ENCODE measurements at places on chromosomes 6 and 20.
A peak's percentile ranks its signal among the peaks of the same experiment; 100 is the strongest.

- H3K4me1 ChIP-seq, result no peaks in the 10 kb centered on the region
Observed at GRCh38 chr6:35240838-35241801, 18.4 kb upstream of the ZNF76 start.

DNA sequence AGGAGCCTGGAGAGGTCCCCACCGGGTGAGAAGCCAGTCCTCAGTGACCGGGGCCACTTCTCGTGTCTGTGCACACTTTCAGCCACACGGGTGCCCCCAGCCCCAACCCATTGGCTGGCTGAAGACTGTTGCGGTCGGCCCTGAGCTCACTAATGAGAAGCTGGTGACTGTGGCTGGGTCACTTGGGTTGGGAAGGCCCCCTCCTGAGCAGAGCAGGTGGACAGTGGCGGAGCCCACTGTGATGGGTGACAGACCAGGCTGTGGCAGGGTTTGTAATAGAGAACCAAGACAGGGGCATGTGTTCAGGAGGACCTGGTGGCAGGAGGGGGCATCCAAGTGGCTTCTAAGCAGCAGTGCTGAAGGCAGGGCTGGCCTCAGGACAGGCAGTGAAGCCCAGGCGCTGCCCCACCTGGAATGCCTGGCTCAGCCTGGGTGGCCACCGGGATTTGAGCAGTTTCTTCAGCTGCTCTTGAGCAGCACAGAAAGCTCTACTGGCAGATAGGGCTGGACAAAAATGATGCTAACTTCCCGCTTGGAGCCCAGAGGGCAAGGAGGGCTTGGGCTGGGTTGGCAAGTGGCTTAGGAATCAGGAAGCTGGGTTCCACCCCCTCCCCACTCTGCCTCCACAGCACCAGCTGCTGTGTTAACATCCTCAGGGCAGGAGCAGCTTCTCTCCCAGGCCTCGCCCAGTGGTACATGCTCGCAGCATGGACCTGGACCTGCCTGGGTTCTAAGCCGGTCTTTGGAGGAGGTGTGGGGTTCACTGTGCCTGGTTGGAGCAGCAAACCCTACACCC, 256.4 kb downstream of the CDH4 start:
- H3K27me3 ChIP-seq, result no peaks in the 10 kb centered on the region
- H3K27ac ChIP-seq, result no peak overlapping the region
- H3K36me3 ChIP-seq, result no peaks in the 10 kb centered on the region
- peak; percentile 82 for DNase-seq
- H3K4me1 ChIP-seq, result no peaks in the 10 kb centered on the region

GRCh38 chr6:43625393-43625992, 3.6 kb downstream of the GTPBP2 start:
- H3K27me3 ChIP-seq, result no peaks in the 10 kb centered on the region
- peaks cover 14% of the 10 kb centered on the region for H3K4me1 ChIP-seq
- DNase-seq, result no peak
- no peak overlapping the region for H3K27ac ChIP-seq
- H3K36me3 ChIP-seq, result peaks cover 76% of the 10 kb centered on the region
- no peak overlapping the region for H3K4me3 ChIP-seq

DNA sequence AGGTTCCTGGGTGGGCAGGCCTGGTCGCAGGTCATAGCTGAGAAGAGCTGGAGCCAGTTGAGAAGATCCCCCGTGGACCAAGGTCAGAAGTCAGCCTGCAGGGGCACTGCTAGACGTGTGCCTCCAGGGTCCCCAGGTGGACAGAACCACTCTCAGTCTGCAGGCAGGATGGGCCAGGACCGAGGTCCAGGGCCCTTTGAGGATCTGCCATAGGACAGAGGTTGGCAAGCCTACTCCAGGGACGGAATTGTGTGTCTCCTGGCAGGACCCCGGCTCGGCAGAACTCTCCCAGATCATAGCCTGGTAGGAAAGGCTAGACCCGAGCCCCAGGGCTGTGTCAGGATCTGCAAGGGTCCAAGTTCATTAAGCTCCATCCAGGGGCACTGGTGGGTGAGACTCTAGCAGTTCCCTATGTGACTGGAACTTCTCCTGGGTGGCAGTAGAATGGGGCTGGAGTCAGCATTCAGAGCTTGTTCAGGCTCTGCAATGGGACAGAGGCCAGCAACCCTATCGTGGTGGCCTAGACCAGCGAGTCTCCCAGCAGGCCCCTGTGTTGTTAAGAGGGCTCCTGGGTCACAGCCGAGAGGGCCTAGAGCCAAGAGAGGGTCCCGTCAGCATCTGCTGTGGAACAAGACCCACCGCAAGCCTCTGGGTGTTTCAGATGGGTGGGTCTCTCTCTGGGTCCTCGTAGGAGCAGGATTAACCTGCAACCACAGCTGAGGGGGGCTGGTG, 18.2 kb downstream of the TTLL2 start:
- H3K4me1 ChIP-seq, result no peaks in the 10 kb centered on the region
- H3K36me3 ChIP-seq, result no peaks in the 10 kb centered on the region
- H3K27me3 ChIP-seq, result peaks cover 29% of the 10 kb centered on the region
- H3K27ac ChIP-seq, result no peak overlapping the region
- no peak for DNase-seq

DNA sequence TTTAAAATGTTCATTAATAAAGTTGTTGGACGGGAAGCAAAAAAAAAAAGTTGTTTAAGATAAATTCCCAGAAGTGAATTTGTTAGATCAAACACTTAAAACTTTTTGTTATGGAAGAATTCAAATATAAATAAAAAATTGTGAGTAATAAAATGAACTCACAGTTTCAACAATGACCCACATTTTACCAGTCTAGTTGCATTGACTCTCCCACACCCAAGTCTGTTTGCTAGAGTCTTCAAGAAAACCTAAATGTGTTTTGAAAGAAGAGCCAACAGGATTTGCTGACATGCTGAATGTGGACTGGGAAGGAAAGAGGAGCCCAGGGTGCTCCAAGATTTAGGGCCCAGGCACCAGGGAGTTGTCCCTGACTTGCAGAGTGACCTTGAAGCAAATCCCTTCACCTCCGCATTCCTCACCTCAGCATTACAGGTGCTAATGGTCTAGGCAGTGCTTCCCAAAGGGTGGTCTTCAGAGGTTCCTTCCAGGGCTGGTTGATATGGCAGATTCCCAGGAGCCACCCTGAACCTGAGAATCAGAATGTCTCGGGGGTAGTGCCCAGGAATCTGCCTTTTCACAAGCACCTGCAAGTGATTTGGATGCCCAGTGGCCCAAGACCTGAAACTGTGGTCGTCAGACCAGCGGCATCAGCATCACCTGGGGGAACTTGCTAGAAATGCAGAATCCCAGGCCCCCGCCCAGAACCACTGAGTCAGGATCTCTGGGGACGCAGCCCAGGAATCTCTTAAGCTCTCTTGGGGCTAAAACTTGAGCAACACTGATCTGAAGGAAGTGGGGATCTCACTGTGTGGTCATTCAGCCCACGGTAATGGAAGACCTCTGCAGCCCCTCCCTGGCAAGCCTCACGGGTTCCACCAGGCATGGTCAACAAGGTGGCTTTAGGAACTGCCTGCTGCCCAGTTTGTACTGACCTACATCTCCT, 31.1 kb downstream of the POFUT1 start:
- H3K4me3 ChIP-seq, result no peak overlapping the region
- peaks cover 20% of the 10 kb centered on the region for H3K36me3 ChIP-seq
- DNase-seq, result no peak

DNA sequence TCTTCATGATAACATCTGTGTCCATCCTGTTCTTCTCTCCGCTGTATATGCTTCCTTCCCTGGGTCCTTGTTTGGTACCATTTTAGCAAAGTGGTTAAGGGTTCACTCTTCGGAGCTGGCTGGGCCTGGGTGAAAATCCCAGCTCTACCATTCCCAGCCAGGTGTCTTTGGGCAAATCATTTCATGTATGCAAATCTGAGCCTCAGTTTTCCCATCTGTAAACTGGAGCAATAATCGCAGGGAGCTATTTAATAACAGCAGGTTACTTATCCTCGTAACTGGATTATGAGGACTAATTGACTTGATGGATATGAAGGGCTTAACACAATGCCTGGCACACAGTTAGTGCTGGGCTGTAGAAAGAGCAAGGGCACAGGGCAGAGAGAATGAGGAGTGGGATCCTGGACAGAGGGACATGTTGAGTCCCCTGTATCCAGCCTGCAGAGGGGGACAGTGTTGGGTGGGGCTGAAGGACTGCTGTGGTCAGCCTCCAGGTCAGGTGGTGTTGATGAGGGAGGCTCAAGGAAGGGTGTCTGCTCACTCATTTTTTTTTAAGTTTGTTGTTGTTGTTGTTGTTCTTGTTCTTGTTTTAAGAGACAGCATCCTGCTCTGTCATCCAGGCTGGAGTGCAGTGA, 44.3 kb upstream of the FAM83D start:
- H3K27ac ChIP-seq, result no peak overlapping the region
- DNase-seq, result no peak
- no peak overlapping the region for H3K4me3 ChIP-seq
- H3K4me1 ChIP-seq, result no peaks in the 10 kb centered on the region
- H3K36me3 ChIP-seq, result no peaks in the 10 kb centered on the region
- H3K27me3 ChIP-seq, result no peaks in the 10 kb centered on the region

DNA sequence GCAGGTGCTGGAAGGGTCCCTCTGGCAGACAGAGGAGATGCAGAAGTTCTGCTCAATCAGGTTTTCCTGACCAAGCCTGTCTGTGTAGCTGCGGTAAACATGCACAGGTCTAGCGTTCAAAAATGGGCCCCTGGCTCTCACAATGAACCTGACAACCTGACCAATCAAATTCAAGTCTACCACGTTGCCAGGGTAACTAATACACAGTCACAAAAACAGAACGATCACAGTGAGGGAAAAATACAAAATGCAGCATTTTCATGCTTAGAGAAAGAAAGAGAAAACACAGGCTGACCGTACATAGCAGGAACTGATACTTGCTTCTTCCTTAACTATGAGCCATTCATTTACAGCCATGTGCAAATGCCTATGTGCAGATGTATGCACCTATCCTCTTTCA, 353.1 kb upstream of the TSHZ2 start:
- no peak overlapping the region for H3K27ac ChIP-seq
- no peaks in the 10 kb centered on the region for H3K36me3 ChIP-seq
- H3K27me3 ChIP-seq, result no peaks in the 10 kb centered on the region
- H3K4me3 ChIP-seq, result no peak overlapping the region

DNA sequence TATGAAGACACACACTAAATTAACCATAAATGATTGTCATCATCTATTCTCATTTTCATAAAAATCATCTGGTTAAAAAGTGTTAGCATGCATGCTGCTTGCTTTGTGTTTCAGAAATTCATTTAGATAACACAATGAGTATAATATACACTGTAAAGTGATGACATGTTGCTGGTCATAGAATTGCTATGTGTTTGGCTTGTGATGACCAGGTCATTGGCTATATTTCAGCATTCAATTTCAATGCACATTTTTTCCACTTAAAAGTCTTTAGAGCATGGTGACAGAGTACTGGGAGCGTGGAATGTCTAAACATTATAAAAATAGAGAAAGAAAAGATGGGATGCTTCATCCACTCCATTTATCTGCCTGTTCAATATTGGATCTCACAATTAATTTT, 1291.1 kb upstream of the MAP3K7 start:
- H3K4me3 ChIP-seq, result no peak overlapping the region
- no peaks in the 10 kb centered on the region for H3K4me1 ChIP-seq
- no peak for DNase-seq

DNA sequence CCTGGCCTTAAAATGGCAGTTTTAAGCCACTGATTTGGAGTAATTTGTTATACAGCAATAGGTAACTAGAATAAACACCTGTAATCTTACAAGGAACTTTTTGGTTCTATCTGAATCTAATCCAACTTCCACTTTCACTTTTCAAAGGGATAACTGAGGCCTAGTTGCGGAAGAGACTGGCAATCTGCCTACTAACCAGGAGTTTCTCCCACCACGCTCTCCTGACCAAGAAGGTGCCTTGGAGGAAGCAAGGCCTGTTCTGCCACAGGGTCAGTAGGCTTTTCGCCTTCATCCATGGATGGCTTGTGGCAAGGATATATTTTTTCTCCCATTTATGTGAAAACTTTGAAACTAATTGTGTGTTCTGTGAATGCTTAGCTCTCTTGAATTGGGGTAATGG, 12.9 kb upstream of the MYBL2 start:
- H3K4me3 ChIP-seq, result no peak overlapping the region
- no peak for DNase-seq
- H3K4me1 ChIP-seq, result no peaks in the 10 kb centered on the region
- no peak overlapping the region for H3K27ac ChIP-seq
- H3K36me3 ChIP-seq, result no peaks in the 10 kb centered on the region

GRCh38 chr20:44166008-44166407, 21.0 kb downstream of the JPH2 start:
- peaks cover 14% of the 10 kb centered on the region for H3K4me1 ChIP-seq
- no peak for DNase-seq
- no peaks in the 10 kb centered on the region for H3K36me3 ChIP-seq
- no peaks in the 10 kb centered on the region for H3K27me3 ChIP-seq

DNA sequence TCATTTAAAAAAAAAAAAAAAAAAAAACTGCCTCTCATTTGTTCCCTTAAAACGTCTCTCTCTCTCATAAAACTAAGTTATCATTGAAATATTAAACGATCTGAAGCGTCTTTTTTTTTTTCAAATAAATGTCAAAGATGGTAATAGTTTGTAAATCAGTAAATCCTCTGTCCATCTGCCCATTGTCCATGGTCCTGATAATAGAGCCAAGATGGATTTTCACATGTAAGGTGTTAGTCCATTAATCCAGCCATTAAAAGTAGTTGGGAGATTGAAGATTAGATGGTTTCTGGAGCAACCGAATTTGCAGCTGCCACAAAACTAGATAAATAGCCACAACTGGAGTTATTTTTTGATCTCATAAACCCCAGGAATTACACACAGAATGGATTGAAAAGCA, 145.8 kb upstream of the SNX9 start:
- no peak overlapping the region for H3K27ac ChIP-seq
- H3K27me3 ChIP-seq, result no peaks in the 10 kb centered on the region
- H3K4me3 ChIP-seq, result no peak overlapping the region
- no peaks in the 10 kb centered on the region for H3K4me1 ChIP-seq
- no peak for DNase-seq

- H3K27ac ChIP-seq, result no peak overlapping the region
- peaks cover 5% of the 10 kb centered on the region for H3K4me1 ChIP-seq
- H3K4me3 ChIP-seq, result no peak overlapping the region
Observed at GRCh38 chr6:11497881-11498280, 39.7 kb upstream of the TMEM170B start.
